NCI-H2171 treated with DMSO at 0.1 percent for 48 hours (cell line): ENCODE measurements at places on chromosomes 6 and 20.

DNA sequence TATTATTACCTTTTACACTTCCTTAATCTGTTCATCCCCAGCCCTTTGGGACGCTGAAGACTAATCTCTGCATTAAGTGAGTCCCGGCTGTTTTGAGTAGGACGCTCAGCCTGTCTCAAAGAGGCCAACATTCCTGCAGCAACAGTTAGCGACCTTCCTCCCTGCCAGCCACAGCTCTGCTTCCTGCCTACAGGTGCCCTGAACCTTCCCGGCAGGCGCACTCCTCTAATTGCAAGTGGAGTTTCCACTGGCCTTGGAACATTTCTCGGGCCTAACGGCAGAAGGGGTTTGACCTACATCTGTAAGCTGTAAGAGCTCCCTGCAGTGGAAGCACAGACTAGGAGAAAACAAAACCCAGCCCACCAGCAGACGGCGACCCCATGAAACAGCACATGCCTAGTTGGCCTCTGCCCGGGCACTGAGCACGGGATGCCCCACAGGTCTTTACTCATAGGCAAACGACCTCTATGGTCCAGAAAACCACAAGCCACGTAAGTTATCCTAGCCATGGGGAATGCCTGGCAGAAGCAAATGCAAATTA lies 137.9 kb downstream of the DTNBP1 start:
- no peak for DNase-seq

DNA sequence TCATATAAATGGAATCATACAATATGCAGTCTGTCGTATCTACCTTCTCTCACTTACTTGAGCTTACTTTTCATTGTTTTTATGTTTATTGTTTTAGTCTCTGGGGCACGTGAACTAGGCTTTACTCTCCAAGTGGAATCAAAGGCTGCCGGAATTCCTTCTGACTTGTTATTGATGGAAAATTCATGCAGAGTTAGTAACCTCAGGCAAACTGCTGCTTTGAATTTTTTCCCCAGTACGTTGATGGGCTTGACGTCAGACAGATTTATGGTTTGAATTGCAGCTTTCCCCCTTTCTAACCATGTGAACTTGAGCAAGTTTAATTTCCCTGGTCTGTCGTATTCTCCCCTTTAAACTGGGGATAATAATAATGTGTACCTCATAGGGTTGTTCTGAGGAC lies 68.6 kb downstream of the ZDHHC14 start:
- DNase-seq = no peak

DNA sequence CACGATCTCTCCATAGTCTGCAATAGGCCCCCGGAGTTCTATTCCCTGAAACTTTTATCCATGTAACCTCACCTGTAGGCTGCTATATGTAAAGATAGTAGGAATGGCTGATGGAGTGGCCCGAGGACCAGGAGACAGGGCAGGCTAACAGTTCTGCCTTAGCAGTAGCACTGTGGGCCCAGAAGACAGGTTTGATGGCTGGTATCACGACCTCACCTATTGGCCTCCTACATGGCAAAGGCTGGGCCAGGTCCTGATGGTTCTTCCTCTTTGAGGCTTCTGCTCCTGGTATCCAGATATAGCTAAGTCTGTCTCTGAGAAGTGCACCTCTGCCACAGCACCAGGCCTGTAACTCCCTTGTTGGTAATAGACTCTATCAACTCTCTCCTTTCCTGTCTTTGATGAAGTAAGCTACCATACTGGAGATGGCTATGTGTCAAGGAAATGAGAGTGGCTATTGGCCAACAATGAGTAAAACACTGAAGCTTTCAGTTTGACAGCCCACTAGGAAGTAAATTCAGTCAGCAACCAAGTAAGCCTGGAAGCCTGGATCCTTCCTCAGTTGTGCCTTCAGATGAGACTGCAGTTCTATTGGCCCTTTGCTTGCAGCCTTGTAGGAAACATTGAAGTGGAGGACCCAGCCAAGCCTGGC lies 5.7 kb downstream of the SPEF1 start:
- no peak for DNase-seq

GRCh38 chr6:104711371-104711770 lies 148.3 kb downstream of the HACE1 start:
- no peak for DNase-seq

- DNase-seq = no peak
These were observed 177.2 kb upstream of the RNF24 start for GRCh38 chr20:4192378-4193068.

- no peak for DNase-seq
These were observed 102.3 kb upstream of the TSHZ2 start for GRCh38 chr20:52869698-52870501.

DNA sequence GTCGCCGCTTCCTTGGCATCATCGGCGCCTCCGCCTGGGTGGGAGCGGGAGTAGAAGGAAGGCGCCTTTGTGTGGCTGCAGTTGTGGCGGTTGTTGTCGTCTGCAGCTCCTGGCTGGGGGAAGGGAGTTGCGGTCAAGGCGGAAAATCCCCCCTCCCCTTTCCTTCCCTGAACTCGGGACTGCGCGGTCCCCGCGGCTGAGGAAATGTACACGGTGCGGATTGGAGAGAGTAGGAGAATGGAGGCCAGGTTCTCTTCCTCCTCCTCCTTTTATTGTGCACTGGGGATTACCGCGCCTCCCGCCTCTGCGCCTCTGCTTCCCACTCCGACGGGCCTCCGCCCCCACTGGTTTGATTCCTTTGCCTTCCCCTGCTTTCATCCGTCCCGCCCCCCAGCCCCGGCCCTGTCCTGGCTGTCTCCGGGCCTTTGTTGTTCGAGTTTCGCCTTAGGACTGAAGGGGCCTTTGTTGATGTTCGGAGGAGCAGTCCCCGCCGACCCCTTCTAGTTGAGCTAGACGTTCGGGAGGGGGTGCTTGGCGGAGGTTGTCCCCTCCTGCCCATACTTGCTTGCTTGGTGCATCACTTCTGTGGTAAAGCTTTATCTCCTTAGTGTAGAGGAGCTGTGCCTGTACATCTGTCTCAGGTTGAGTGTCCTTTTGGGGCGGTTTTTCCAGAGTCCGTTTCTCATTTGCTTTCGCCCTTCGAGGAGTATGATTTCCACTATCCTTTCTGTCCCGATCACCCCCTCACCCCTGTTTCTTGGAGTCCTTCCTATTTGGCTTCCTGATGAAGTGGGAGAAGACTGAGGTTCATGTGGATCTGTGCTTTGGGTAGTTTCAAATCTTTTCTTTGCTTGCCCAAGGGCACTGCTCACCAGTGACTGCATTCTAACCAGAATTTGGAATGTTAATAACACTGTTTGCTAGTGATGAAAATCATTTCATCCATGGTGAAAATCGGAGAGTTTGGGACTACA lies 764 bp downstream of the ZNF292 start:
- peak; percentile 50 for DNase-seq

DNA sequence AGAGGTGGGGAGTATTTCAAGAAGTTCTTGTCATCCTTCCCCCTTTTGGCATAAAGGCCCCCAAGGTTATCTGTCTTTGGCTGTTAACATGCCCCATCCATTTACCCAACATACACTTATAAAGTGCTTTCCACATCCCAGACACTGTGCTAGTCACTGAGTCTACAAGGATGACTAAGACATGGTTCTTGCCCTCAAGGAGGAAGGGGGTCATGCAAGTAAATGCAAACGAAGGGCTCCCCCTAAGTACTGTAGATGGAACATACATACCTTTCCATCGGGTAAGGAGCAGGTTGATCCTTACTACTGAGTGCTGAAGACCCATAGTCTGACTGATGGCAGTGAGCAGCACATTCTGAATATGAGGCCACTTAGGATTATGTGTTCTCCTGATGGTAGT lies 38.3 kb downstream of the HECA start:
- no peak for DNase-seq

DNA sequence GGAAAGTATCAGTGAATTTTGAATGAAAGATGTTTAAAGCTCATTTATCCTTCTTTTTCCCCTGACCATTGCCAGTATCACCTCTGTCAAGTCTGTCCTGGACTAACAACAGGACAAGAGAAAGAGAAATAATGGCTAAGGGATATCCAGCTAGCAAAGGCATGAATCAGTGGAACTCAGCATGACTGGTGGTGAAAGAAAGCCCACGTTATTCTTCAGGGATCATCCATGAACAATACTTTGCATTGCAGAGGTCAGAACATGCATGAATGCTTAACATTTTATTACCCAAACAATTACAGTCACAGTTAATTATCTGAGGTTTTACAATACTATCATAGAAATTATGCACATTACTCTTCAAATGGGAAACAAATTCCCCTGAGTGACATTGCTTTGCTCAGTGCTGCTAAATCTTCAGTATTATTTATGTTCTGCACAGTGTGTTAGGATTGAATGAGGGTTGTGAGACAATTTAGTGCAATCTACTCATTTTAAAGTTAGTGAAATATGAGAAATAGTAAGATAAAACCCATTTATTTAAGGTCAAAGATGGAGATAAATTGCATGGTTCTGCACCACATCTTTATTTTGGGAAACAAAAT lies 350.7 kb downstream of the KHDRBS2 start:
- DNase-seq = no peak
